Gastrocnemius medialis (tissue), 4 donors: ENCODE measurements at places on chromosomes 5 and 9.
A peak's percentile ranks its signal among the peaks of the same experiment; 100 is the strongest.

- no peaks in the 10 kb centered on the region for H3K27me3 ChIP-seq
- H3K4me1 ChIP-seq = no peaks in the 10 kb centered on the region
- no peak for DNase-seq
- no peaks in the 10 kb centered on the region for H3K36me3 ChIP-seq
- H3K4me3 ChIP-seq = no peak overlapping the region
These were observed 55.9 kb downstream of the PCSK1 start for GRCh38 chr5:96377167-96377566.

- H3K27ac ChIP-seq = no peak overlapping the region
- H3K36me3 ChIP-seq = no peaks in the 10 kb centered on the region
- no peak for DNase-seq
These were observed 191.5 kb downstream of the CFAP90 start for GRCh38 chr5:7659420-7659819.

DNA sequence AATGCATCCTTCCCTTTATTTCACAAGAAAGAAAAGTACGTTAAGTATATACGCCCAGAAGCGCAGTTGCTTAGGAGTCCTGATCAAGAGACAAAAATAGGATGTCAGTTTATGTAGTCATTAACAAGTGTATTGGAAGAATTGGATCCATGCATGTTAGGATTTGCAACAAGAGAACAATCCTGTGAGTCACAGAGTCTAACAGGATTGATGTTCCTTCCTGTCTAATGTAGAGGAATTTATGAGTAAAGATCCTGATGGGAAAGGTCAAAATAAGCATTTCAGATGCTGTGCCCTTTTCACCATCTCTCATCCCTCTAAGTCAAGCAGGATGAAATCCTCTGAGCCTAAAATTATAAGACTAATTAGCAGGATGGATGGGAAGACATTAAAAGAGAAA, 406.0 kb upstream of the GRIA1 start:
- no peak overlapping the region for H3K27ac ChIP-seq
- H3K36me3 ChIP-seq = no peaks in the 10 kb centered on the region
- no peaks in the 10 kb centered on the region for H3K27me3 ChIP-seq
- no peak for DNase-seq
- H3K4me1 ChIP-seq = no peaks in the 10 kb centered on the region

GRCh38 chr5:85452322-85453025, 1067.8 kb upstream of the EDIL3 start:
- no peak overlapping the region for H3K27ac ChIP-seq
- H3K4me3 ChIP-seq = no peak overlapping the region
- H3K4me1 ChIP-seq = no peaks in the 10 kb centered on the region
- H3K27me3 ChIP-seq = no peaks in the 10 kb centered on the region
- no peaks in the 10 kb centered on the region for H3K36me3 ChIP-seq
- no peak for DNase-seq

DNA sequence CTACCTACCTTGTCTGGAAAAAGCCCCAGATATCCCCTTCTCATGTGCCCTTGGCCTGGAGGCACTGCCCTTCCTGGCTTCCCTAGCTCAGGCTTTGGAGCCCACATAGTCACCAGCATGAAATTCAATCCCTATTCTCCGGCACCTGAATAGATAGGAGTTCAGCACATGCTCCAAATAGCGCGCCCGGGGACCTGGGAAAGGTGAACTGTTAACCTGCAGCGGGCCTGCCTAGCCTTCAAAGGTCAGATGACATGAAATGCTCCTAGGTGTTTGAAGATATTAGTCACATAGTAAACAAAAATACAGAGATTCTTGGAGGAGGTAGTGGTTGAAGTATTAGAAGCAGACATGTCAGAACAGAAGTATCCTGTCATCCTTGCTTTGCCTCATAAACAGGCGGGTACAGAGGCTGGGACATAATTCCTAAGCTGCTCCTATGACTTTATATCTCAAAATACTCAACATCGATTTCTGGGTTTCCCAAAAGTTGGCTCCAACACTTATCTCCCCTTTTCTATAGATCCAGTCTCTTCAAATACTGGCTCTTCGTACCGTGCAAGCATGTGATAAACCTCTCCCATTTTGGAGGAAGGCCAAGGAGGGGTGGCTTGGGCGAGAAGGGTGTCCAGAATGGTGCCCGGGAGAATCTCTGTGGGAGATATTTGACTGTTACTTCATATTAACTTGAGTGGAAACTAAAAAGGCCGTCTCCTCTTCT, 88.0 kb upstream of the ANKH start:
- no peaks in the 10 kb centered on the region for H3K4me1 ChIP-seq
- H3K36me3 ChIP-seq = no peaks in the 10 kb centered on the region
- H3K4me3 ChIP-seq = no peak overlapping the region
- no peaks in the 10 kb centered on the region for H3K27me3 ChIP-seq
- H3K27ac ChIP-seq = no peak overlapping the region
- no peak for DNase-seq

DNA sequence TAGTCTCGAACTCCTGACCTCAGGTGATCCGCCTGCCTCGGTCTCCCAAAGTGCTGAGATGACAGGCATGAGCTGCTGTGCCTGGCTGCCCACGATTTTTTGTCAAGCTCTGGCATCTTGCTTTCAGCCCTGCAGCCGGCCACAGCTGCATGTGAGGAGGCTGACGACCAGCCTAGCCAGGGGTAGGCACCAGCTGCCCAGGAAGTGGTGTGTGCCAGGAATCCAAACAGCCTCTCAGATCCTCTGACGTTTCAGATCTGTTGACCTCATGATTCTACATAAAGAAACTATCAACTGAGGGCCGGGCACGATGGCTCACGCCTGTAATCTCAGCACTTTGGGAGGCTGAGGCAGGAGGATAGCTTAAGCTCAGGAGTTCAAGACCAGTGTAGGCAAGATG, 19.0 kb downstream of the DYNC2I2 start:
- no peaks in the 10 kb centered on the region for H3K27me3 ChIP-seq
- H3K4me1 ChIP-seq = peaks cover 16% of the 10 kb centered on the region
- no peak overlapping the region for H3K27ac ChIP-seq
- DNase-seq = no peak

DNA sequence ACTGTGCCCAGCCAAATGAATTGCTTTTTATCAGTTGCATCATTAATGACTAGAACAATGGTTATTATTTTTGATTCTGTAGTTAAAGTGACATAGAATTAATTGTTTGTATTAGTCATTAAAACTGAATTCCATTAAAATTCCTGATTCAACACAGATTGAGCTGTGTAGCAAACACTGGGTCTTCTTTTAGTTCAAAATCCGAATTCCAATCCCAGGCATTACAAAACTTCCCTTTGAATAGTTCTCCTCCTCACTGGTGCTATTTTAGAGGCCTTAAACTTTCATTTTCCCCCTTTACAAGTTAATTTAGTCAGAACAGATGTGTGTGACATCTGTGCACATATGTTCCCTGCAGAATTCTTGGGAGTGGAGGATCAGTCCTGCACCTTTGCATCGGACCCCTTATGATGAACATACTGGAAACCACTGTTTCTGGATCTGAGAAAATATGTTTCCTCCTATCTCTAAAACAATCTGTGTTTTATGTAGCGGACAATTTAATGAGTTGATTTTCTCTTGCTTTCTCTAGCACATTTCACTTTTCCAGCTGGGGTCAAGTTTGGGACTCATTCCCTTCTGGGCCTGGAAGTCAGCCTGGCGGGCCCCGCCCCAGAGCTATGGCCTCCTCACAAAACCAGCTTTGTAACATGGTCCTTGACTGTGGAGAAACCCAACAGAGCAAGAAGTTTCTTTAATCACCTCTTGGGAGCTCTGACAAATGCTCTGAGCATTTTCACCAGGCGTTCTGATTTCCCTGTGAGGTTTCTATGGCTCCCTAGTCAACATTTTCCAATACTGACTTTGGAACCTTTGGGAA, 87.9 kb upstream of the MAMDC2 start:
- H3K27me3 ChIP-seq = no peaks in the 10 kb centered on the region
- DNase-seq = no peak
- H3K36me3 ChIP-seq = no peaks in the 10 kb centered on the region
- H3K27ac ChIP-seq = no peak overlapping the region
- no peaks in the 10 kb centered on the region for H3K4me1 ChIP-seq

- H3K36me3 ChIP-seq = no peaks in the 10 kb centered on the region
- H3K4me3 ChIP-seq = no peak overlapping the region
- DNase-seq = no peak
- H3K27ac ChIP-seq = no peak overlapping the region
- no peaks in the 10 kb centered on the region for H3K4me1 ChIP-seq
- no peaks in the 10 kb centered on the region for H3K27me3 ChIP-seq
These were observed 362.6 kb downstream of the DNAH5 start for GRCh38 chr5:13581914-13582313.

GRCh38 chr5:132754111-132754510, 6.9 kb downstream of the CCNI2 start:
- DNase-seq = no peak
- no peaks in the 10 kb centered on the region for H3K36me3 ChIP-seq
- H3K4me3 ChIP-seq = no peak overlapping the region
- peaks cover 2% of the 10 kb centered on the region for H3K4me1 ChIP-seq

GRCh38 chr9:132032238-132032950, 47.3 kb downstream of the MED27 start:
- H3K27ac ChIP-seq = no peak overlapping the region
- H3K4me1 ChIP-seq = peaks cover 12% of the 10 kb centered on the region
- H3K4me3 ChIP-seq = no peak overlapping the region
- no peaks in the 10 kb centered on the region for H3K27me3 ChIP-seq
- DNase-seq = no peak
- no peaks in the 10 kb centered on the region for H3K36me3 ChIP-seq

DNA sequence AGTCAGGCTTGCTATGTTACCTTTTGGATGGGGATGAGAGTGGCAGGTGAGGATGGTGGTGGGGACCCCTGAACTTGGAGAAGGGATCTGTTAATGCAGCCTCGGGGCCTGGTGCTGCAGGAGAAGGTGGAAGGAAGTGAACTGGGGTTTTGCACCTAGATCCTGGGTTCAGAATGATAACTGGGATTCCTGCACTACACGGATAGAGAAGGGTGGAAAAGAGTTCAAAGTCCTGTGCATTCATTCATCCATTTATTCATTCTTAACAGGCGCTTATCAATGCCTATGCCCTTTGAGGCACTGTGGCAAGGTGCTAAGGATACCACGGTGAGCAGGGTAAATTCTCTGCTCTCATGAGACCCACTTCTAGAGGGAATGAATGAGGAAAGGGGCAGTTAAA, 41.7 kb upstream of the TJP2 start:
- DNase-seq = no peak
- H3K4me3 ChIP-seq = no peak overlapping the region
- H3K27ac ChIP-seq = peak overlapping the region; percentile 3
- H3K36me3 ChIP-seq = no peaks in the 10 kb centered on the region
- no peaks in the 10 kb centered on the region for H3K27me3 ChIP-seq

GRCh38 chr9:115200711-115201505, 83.0 kb upstream of the TNC start:
- no peaks in the 10 kb centered on the region for H3K4me1 ChIP-seq
- no peaks in the 10 kb centered on the region for H3K27me3 ChIP-seq
- no peaks in the 10 kb centered on the region for H3K36me3 ChIP-seq
- no peak overlapping the region for H3K4me3 ChIP-seq
- no peak overlapping the region for H3K27ac ChIP-seq
- no peak for DNase-seq

DNA sequence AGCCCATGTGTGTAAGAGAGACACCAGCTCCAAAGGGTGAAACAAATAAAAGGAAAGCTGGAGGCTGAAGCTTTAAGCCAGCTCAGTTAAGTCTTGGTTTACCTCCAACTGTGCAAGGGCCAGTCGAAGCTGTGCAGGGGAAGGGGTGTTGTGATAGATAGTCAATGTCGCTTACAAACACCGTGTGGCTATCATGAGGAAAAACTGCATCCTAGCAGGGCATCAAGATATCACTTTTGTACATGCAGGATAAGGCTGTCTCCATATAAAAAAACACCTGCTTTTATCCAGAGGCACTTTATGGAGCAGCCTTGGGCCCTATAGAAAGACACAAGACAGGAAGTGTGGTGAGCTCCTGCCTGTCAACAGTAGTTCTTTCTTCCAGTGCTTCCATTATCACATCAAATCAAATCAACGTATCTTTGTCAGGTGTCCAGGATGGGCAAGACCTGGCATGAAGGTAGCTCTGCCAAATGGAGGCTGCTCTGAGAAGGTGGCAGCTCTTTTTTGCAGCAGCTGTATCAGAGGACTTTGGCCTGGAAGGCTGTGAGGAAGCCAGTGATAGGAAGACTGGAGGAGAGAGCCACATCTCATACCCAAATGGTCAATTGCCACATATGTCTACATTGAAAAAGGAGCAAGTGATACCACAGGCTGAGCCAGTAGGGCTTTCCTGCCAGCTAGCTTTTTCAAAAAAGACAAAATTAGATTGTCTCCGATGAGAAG, 29.3 kb upstream of the SELENOP start:
- no peaks in the 10 kb centered on the region for H3K36me3 ChIP-seq
- peaks cover 11% of the 10 kb centered on the region for H3K4me1 ChIP-seq
- H3K27me3 ChIP-seq = no peaks in the 10 kb centered on the region
- no peak overlapping the region for H3K4me3 ChIP-seq
- no peak for DNase-seq

GRCh38 chr9:92097997-92098482, 17.2 kb downstream of the SPTLC1 start:
- H3K27me3 ChIP-seq = no peaks in the 10 kb centered on the region
- no peaks in the 10 kb centered on the region for H3K4me1 ChIP-seq
- no peak overlapping the region for H3K27ac ChIP-seq
- H3K36me3 ChIP-seq = no peaks in the 10 kb centered on the region

GRCh38 chr9:19552282-19553105, 143.7 kb downstream of the ACER2 start:
- no peak overlapping the region for H3K27ac ChIP-seq
- H3K4me1 ChIP-seq = no peaks in the 10 kb centered on the region
- H3K27me3 ChIP-seq = no peaks in the 10 kb centered on the region

- no peak for DNase-seq
- no peak overlapping the region for H3K4me3 ChIP-seq
- no peaks in the 10 kb centered on the region for H3K36me3 ChIP-seq
- H3K27me3 ChIP-seq = no peaks in the 10 kb centered on the region
These were observed 122.4 kb upstream of the MSX2 start for GRCh38 chr5:174601946-174602345.

DNA sequence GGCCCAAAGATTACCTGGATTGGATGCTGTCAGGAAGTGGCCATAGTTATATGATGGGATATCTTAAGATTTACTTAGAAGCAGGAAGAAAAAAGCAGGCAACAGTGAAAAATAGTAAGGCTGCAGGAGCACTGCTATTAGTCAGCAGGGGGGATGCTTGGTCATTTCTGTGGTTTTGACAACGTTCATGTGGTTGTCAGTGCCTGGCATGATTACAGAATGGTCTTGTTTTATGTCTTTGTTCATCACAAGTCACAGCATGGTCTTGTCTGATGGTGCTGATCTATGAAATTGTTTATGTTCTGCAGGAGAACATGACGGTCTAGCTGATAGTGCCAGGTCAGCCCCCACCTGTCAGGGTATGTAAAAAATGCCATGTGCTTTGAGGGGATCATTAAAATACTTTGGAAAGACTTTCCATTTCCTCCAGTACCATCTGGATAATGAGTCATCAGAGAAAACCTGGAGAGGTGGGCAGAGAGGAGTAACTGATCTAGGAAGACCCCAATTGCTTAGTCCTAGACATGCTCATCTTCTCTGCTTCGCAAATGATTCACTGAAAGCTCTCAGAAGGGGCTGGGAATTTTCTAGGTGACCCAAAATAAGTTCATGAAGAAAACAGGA, 48.5 kb downstream of the PLGRKT start:
- no peaks in the 10 kb centered on the region for H3K36me3 ChIP-seq
- no peak overlapping the region for H3K27ac ChIP-seq
- no peak for DNase-seq
- H3K27me3 ChIP-seq = no peaks in the 10 kb centered on the region
- no peak overlapping the region for H3K4me3 ChIP-seq
